ENCODE measurements at places on chromosomes 2 and 18.

DNA sequence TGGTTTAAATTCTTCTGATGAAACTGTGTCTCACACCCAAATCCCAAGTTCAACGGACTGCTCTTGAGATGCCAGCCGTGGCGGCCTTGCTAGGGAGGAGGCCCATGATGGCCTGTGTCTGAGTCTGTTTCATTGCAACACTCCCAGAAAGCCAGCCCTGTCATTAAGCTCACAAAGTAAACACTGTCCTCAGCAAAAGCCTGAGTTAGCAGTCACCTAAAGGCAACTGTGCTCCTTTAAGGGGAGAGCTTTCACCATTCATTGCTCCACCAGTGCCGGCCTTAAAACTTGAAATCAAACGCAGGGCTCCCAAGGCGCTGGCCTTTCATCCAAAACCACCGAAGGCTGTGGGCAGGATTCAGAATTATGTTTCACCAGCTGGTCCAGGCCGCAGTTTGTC, 42.5 kb upstream of the PPP1CB start:
- DNase-seq = no peak

GRCh38 chr2:9311488-9311887, 104.9 kb downstream of the ASAP2 start:
- no peak for DNase-seq

- no peak for DNase-seq
Measured at GRCh38 chr18:21458310-21458709, 142.2 kb downstream of the ESCO1 start.

DNA sequence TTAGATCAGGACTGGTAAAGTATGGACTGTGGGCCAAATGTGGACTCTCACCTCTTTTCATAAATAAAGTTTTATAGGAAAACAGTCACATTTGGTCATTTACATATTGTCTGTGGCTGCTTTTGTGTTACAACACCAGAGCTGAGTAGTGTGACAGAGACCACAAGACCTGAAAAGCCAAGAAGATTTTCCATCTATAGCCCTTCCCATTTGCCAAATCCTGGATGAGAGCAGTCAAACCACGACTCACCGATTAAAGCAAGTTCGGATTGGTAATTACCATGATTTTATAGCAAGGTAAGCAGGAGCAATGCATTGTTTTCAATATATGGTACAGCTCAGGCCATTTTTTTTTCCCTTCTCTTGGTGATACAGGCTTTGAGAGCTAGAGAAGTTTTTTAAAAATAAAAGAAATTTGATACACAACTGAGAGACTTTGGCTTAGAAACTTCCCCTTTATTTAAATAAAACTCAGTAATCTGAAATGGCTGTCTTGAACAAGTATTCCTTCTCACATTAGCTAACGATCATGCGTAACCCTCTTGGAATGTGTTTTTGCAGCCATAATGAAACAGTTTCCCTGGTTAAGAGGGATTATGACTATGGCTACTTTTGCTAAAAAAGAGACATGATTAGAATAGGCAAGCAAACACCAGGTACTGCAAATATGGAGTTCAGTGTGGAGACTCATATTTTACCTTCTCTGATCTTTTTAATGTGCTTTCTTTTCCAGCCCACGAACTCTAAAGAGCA, 9.5 kb upstream of the MALL start:
- DNase-seq = no peak

GRCh38 chr2:166803373-166804000, 84.8 kb upstream of the XIRP2 start:
- DNase-seq = no peak

- no peak for DNase-seq
Measured at GRCh38 chr2:239790721-239791120, 234.4 kb downstream of the NDUFA10 start.

DNA sequence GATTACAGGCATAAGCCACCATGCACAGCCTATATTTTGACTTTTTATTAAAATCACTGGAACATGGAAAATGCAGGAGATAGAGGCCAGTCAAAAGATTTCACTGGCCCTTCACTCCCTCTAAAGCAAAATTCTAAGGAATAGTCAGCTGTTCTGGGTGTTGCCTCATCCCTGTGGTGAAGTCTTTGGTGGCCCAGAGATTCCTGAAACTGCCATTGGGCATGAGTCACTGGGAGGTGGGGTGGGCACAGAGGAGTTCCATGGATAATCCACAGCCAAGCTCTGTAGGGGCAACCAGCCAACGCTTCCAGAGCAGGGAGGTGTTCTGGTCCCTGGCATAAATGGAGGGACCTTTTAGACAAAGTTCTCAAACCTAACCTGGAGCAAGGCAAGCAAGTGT, 89.7 kb upstream of the TTC39C start:
- DNase-seq = no peak

GRCh38 chr18:47801817-47802216, 128.6 kb downstream of the SMAD2 start:
- DNase-seq = no peak

All from stimulated activated CD4-positive, alpha-beta T cell treated with anti-CD3 and anti-CD28 coated beads, TNF-alpha, amount 100 ng/mL, for 1 hour (primary cell).